ENCODE measurements at places on chromosomes 13 and 19.

GRCh38 chr13:98004107-98004506, 50.6 kb downstream of the IPO5 start:
- no peak for DNase-seq

DNA sequence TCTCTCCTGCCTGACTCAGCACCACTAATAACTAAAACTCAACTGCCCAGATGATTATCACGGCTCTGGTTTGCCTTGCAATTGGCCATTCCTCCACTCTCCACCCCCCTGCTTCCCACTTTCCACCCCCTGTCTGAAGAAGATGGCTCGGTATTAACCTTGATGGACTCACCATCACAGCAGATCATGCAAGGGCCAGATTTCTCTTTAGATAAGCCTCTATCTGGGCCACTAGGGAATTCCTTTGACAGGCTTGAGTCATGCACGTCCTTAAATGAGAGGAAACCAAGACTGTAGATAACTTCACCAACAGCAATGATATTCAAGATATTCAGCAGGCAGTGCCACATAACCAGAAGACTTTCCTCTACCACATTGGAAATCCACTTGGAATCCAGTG, 131.1 kb upstream of the NBEA start:
- DNase-seq = no peak

GRCh38 chr13:110151462-110151861, 155.5 kb downstream of the COL4A1 start:
- DNase-seq = no peak

DNA sequence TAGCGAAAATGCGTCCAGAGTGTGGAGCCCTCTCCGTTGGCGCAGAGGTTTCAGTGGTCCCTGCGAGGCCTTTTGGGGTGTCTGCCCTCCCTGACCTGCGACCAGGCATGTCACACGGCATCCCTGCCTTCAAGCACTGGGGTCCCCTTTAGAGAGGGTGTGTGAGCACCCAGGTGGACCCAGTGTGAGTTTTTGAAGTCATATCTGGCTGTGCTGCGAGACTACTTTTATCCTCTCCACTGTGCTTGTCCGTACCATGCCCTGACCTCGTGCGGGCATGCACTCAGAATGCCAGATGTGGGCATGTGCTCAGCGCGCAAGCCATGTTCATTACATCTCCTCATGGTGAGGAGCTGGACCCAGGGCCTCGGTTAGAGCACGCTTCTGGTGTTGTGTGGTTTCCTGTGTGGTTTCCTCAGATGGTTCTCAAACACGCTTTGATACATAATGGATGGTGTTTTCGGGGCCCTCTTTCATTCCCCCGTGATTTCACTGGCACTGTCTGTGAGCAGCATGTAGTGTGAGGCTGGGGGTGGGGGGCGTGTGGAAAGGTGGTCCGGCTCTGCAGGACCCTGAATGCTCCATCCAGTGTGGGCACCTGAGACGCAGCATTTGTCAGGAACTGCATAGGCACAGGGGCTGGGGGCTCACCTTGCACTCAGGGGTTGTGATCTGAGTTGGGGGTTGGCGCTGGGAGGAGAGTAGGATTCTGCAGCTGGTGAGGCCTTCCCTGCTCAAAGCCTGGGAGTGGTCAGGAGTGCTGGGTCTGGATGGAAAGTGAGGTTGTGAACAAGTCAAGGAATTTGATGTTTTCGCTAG, 2.3 kb downstream of the TFDP1 start:
- DNase-seq = no peak

DNA sequence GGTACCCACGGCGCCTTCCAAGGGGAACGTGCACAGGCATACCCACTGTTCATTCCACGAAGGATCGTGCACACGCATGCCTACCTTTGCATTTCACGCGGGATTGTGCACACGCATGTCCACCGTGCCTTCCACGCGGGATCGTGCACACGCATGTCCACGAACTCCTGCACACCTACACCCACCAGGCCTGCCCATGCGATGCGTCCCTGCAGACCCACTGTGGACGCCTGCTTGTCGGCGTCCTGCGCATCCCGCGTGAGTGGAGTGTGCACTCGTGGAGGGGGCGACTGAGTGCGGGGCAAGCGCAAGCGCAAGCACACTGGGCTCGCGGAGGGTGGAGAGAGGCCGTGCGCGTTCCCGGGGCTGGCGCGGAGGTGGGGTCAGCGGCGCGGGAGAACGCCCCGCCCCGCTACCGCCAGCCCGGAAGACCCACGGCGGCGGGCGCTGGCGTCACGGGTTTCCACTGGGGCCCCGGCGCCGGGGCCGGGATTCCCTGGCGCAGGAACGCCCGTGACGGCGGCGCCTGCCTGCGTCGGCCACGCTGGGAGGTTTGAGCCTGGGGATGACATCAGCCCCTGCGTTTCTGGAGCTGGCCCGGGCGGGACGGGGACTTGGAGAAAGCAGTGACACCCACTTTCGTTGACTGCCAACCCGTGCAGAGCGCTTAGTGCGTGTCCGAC, 18.7 kb downstream of the GADD45B start:
- DNase-seq = peak; percentile 47

GRCh38 chr19:17560205-17560595, 4.8 kb downstream of the COLGALT1 start:
- DNase-seq = no peak

- no peak for DNase-seq
Measured at GRCh38 chr19:13843104-13843921, 33.6 kb upstream of the NANOS3 start.

GRCh38 chr13:114142137-114142550, 9.7 kb upstream of the RASA3 start:
- DNase-seq = no peak

- no peak for DNase-seq
Measured at GRCh38 chr19:49129238-49129583, 9.9 kb downstream of the PPFIA3 start.

GRCh38 chr19:16384688-16385087, 60.1 kb downstream of the KLF2 start:
- DNase-seq = no peak

DNA sequence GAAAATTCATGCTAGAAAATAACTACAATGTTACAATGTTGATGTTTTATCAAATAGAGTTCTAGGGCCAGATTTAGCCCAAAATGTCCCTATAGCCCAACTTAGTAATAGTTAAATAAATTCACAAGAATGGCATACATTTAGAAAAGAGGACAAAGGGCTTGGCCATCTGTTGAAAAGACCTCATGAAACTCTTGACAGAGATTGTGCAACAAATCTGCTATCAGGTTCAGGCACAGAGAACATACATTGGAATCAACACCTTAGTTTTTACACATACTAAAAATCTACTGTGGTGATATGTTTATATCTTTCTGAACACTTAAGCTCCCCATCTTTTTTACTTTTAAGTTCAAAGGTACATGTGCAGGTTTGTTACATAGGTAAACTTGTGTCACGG, 298.3 kb upstream of the DACH1 start:
- no peak for DNase-seq

DNA sequence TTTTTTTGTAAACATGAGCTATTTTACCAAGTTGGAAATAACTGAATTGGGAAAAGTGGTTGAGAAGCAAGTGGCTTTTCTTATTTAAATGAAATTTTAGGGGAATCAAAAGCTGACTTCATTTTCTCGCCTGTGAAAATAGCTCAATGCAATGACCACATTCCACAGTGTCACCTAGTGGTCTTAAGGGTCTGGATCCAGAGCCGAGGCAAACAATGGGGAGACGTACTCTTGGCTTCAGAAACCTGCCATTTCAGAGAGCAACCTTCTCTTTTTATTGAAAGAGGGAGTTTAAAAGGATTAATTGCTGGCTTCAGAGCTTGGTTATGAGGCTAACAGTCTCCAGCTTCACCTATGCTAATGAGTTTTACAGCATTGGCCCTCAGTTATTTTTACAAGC, 39.7 kb upstream of the RXFP2 start:
- no peak for DNase-seq

DNA sequence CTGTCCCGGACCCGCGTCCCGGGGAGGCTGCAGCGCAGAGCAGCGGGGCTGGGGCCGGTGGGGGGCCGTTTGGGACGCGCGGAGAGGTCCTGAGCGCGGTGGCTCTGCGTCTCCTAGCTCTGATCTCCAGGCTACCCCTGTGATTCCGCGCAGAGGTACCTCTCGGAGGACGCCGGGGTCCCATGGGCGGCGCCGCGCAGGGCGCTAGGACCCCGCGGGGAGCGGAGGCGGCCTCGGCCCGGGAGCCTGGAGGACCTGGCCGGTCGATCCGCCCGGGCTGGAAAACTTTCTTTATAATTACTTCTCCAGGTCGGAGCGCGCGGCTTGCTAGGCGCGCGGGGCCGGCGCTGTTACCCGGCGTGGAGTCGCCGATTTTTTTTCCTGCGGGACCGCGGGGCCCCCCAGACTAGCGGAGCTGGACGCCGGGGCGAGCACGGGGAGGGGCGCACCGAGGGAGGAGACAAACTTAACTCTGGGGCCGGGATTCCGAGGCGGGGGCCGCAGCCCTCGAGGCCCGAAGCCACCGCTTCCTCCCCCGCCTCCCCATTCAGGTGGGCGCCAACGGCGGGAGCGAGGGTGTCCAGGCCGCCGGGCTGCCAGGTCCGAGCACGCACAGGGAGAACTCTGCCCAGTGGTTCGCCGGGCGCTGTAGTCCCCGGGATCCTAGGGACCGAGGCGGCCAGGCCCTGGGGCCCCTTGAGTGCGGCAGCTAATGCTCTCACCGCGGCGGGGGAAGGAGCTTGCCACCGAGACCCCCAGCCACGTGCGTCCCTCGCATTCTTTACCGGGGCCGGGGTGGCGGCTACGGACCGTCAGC, 848 bp upstream of the CEBPA start:
- DNase-seq = no peak

GRCh38 chr13:47420568-47420967, 523.7 kb upstream of the HTR2A start:
- DNase-seq = no peak

DNA sequence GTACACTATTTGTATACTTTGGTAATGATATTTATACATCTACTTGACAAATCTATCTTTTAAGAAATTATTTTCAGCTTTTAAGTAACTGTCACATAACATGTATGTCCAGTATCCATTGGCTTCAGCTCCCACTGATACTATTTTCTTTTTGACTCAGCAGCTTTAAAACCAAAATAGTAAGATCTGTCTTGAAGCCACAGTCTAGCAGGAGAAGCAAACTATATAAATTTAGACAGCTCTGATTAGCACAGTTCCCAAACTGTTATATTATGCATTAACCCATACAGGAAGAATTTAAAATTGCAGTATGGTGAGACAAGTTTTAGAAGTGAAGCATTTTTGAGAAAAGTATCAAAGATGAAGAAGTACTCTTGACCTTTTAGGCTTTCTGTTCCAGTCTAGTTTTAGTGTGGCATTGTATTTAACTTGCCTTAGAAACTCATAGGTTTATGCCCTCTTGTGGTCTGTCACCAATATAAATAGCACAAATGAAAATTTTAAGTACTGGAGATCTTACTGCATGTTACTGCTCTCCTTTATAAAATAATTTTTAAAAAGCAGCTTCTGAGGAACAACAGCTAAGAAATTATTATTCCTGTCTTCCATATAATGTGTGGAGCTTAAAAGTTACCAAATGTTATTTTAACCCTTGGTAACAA, 24.7 kb downstream of the URI1 start:
- DNase-seq = no peak

DNA sequence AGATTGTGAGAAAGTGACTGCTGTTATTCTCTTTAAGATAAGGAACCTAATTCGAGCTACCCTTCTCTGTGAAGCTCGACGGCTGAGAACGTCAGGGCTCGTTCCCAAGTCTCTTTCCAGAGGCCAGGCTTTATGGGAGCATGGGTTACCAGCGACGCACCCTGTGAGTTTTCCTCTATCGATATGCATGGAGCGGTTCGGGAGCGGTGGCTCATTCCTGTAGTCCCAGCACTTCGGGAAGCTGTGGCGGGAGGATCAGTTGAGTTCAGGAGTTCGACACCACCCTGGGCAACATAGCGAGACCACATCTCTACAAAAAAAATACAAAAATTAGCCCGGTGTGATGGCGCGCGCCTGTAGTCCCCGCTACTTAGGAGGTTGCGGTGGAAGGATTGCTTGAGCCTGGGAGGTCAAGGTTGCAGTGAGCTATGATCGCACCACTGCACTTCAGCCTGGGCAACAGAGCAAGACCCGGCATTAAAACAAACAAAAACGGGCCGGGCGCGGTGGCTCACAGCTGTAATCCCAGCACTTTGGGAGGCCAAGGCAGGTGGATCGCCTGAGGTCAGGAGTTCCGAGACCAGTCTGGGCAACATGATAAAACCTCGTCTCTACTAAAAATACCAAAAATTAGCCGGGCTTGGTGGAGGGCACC, 681 bp upstream of the ZNF606 start:
- no peak for DNase-seq

GRCh38 chr13:113581871-113582270, 2.7 kb upstream of the TFDP1 start:
- no peak for DNase-seq

DNA sequence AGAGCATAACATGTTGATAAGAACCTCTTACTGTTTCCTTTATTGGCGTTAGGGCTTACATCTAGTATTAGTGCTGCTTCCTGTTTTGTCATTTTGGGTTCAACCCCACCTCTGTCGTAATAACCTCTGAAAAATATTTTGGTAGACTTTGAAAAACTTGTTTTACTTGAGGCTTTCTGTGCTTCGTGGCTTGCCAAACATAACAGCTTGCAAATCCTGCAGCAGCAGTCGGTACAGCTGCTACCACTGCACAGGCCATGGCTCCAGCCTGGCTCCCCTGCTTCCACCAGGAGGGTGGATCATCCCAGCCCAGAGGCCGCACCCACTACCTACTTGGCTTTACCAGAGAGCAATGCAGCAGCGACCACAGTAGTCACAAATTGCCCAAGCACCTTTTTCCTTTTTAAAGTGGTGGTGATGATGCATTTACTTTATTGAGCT, 11.8 kb upstream of the CEACAM4 start:
- no peak for DNase-seq

DNA sequence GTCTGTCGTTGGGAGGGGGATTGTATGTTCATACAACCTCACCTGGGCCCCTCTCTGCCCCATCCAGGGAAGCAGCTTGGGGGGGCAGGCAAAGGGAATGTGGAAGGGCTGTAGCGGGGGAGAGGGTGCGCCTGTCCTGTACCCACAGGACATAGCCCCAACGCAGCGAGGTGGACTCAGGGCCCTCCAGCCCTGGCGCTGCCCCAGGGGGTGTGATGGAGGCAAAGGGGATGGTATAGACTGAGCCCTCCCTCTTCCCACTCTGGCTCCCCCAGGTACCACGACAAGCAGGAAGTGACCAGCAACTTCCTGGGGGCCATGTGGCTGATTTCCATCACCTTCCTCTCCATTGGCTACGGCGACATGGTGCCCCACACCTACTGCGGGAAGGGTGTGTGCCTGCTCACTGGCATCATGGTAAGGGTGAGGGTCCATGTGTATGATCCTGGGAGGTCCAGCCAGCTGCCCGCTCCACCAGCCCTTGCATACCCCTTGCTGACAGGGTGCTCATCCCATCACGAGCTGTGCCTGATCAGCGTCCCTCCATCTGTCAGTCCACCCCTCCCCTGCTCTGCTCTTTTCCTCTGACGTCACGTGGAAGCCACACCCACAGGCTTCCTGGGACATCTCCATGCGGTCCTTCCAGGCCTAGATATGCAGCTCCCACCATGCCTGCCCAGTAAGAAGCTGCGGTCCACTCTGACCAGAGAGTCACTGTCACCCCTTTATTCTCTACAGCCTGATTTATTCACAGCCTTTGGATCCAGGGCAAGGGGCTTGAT, 18.3 kb downstream of the KCNN1 start:
- no peak for DNase-seq

GRCh38 chr13:100652510-100652909, 22.1 kb downstream of the TMTC4 start:
- DNase-seq = no peak

- DNase-seq = no peak
Measured at GRCh38 chr13:26024558-26024957, 27.3 kb downstream of the SHISA2 start.

- DNase-seq = no peak
Measured at GRCh38 chr13:102771298-102772041, 2.1 kb downstream of the TEX30 start.
